ENCODE measurements at places on chromosomes 1 and 21.

GRCh38 chr1:44057293-44057692, 26.0 kb upstream of the SLC6A9 start:
- no peak for DNase-seq

DNA sequence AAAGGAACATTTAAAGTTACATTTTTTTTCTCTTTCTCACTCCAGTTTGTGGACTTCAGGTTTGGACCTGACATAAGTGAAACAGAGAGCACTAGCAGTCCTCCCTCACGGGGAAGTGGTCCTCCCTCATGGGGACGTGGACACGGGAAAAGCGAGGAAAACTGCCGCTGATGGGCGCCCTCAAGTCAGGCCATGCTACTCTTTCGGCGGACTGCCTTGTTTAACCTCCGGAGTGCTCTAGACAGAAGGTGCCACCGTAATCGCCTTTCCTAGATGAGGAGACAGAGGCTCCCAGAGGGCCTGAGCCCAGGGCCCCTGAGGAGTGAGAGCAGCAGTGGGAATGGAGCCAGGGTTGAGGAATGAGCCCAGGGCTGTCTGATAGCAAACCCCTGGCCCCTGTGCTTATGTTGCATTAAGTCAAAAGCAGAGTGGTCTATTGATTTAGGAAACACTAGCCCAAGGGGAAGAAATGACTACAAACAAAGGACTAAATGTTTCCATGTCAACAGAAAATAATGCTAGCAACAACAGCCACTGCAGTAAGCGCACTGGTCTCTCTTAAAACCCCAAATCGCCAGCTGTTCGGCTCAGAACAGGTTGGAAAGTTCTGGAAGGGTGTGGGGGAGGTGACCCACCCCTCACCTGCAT, 84.1 kb downstream of the DMRTB1 start:
- DNase-seq = no peak

GRCh38 chr1:95370691-95371562, 136.9 kb downstream of the RWDD3 start:
- DNase-seq = no peak

DNA sequence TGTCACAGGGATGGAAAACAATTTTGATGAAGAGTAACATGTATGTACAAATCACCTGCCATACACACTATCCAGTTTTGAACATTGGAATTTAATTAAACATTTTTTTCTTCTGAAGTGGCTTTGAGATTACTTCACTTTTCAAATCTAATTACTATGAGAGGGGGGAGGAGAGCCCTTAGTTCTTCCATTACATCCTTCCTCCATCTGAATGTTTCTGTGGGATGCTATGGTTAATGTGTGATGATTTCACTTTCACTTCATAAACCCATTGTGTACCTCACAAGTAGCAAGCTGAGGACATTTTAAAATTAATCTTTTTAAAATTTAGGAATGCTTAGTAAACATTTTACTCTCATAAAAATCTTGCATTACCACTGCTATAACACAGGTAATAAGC, 156.9 kb downstream of the RUNX1 start:
- no peak for DNase-seq

- no peak for DNase-seq
Measured at GRCh38 chr1:3593745-3594144, 17.6 kb downstream of the MEGF6 start.

GRCh38 chr1:209406168-209406567, 177.3 kb upstream of the CAMK1G start:
- DNase-seq = no peak

DNA sequence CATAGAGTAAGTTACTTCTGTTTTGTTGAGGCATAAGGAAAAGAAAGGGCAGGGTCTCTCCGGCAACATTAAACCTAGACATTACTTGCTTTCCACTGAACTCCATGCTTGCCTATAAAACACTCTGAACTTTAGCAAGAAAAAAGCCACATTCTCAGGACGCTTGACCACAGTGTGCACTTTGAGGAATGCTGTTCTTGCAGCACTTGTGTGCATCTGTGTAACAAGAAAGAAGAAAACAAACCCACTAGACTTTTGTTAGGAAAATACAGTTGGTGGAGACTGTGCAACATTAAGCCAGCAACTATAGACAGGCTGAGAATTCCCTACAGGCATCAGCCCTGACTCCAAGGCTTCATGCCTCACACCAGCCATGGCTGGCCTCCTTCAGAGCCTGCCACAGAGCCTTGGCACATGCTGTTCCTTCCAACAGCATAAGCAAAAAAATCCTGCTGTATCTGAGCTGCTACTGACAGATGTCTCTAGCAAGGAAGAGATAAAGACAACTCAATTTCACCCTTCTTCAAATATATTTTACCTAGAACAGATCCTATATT, 5.8 kb downstream of the PDZK1 start:
- DNase-seq = no peak

DNA sequence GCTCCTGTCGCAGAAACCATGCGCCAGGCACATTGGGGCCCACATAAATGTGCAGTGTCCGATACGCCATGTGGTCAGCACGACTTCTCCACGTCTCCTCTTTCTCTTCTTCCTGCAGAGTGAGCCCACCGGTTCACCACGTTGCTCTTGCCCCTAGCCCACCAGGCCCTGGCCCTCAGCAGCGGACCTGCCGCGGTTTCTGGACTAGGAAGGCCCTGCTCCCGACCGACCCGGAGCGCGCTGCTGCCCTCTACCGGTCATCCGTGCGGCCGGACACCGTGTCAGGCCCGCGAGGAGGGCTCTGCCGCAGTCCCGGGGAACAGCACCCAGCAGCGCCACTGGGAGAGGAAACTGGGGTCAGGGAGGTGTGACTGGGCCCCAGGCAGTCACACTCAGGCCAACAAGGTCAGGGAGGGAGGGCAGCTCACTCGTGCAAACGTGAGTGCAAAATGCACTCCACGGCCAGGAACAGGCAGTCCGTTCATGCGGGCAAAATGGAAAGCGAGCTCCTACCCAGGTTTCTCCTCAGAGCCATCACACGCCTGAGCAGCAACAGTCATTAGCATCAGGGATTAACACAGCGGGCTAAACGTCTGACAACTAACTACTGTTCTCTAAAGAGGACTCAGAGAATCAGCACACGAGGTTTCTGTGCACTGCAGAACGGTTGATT, 13.7 kb downstream of the TLR5 start:
- no peak for DNase-seq

Data from NCI-H2081 treated with DMSO at 0.1 percent for 48 hours (cell line).